ENCODE measurements at places on chromosomes 5 and 9.

GRCh38 chr5:10808347-10809226 lies 47.6 kb upstream of the DAP start:
- no peak for DNase-seq

- no peak for DNase-seq
Measured at GRCh38 chr9:6715755-6716643, 41.8 kb upstream of the KDM4C start.

GRCh38 chr5:17282283-17283120 lies 65.1 kb downstream of the BASP1 start:
- DNase-seq: no peak

DNA sequence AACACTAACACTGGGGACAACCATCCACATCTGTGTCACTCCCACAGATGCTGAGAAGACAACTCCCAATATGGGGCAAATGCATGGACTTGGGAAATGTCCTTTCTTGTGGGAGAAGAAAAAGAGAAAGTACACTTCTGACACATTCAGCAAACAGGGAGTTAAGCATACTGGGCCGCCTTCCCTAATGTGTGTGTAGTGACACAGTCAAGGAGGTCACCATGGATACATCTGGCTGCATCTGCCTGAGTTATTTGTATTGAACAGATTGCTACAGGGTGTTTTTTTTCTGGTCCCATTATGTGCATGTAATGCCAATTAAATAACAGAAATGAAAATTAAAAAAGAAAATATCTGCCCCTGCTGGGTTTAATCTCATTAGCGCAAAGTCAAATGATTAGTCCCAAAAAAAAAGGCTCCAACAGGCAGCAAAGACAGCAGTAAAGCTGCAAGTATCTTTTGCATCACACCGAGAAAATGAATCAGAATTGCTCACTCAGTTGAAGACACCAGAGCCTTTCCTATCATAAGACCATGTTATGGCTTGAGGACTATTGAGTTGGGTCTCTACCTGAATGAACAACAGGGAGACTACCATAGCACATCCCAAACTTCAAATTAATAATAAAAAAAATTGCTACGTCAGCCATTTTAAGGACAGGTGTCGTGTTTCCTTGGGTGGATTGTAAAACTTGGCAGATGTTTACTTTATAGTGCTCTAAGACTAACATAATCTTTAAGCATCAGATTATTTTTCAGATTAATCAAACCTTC lies 395.9 kb downstream of the DTWD2 start:
- DNase-seq: no peak
